ENCODE measurements at places on chromosomes 6 and 20.
A peak's percentile ranks its signal among the peaks of the same experiment; 100 is the strongest.

GRCh38 chr6:144753023-144753705 is 468.0 kb downstream of the UTRN start:
- DNase-seq, result no peak

DNA sequence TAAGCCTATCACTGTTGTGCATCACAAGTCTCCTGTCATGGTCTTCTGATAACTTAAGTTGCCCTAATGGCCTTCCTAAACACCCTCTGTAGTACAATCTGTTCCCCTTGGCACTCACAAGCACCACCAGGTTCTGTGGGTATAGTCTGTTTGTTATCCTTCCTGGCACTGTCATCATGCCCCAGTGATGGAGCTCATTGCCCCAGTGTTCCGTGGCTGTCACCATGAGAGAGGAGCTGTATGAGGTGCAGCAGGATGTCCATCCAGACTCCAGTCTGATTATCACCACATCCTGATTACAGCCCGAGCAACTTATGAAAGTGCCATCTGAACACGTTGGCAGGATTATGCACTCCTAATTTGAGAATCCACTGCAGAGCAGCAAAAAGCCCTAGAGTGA is 380.1 kb downstream of the FRK start:
- no peak for DNase-seq

GRCh38 chr20:10674684-10675449 is 1.1 kb upstream of the JAG1 start:
- no peak for DNase-seq

GRCh38 chr20:57612436-57612835 is 7.8 kb downstream of the ZBP1 start:
- peak; percentile 13 for DNase-seq

DNA sequence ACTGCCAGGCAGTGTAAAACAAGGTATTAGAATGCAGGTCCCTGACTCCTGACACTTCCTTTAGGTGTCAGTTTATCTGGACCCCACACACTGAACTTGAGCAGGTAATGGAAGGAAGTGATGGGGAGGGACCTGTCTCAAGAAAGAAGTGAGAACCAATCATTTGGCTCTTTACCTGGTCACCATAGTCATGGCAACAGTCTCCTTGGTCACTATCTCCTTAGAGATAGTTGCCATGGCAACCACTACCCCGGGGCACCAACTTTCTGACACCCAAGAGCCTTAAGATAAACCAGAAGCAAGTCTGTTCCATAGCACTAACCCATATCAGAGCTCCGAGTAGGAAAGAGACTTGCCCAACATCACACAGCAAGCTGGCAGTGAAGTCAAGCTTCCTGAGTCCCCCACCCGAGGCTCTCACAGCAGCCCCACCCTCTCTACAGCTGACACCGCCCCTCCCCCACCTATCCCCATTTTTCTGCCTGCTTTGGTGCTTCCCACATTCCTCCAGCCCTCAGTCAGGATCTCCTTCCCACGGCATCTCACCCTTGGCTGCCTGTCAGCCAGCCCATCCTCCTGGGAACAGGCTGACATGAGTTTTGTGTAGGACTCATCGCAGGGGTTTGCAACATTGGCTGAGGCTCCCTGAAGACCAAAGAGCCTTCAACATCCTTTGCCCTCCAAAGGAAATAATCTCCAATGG is 16.3 kb upstream of the HM13 start:
- no peak for DNase-seq

DNA sequence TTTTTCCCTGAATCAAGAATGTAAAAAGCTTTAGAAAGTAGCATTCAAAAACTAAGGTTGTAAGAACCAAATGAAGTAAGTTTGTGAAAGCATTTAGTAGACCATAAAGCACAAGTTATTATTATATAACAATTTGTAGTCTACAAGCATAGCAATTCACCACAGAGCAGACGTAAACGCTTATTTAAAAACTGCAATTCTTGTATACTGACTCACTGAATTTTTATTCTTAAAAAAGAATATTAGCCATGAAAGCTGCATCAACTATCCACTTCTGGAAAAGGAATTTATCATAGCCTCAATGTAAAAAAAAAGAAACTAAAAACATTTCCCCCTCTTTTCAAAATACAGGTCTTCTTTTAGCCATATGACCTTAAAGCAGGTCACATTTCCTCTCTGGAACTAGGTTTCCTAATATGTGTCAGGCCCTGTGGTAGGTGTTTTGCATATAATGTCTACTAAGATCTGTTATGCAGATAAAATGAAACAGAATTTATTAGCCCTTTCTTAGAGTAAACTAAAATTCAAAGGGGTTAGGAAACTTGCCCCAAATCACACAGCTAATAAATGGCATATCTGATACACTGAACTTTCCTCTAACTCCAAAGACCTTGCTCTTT is 2.1 kb downstream of the MAP3K7 start:
- no peak for DNase-seq

GRCh38 chr20:50062006-50062838 is 50.7 kb downstream of the UBE2V1 start:
- no peak for DNase-seq

DNA sequence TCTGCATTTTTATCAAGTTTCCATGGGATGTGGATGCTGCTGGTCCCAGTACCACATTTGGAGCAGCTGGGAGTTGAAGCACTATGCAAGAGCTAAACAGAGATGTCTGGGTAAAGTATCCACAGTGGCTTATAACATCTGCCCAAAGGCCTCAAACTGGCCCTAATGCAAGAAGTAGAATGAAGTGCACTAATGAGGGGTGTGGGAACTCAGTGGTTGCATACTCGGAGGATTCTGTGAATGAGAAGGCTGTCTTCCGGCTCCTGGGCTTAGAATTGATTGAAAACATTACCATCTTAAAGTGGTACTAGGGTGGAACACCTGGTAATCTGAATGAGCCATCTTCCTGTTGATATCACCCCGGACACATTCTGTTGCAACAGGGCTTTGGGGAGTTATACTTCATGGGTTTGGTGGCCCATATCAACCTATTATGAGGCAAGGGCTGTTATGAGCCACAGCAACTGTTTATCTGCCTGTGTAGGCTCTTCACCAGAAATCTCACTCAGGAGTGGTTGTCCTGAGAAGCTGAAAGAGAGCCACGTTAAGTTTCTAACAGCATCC is 54.7 kb upstream of the SNRPB2 start:
- no peak for DNase-seq

DNA sequence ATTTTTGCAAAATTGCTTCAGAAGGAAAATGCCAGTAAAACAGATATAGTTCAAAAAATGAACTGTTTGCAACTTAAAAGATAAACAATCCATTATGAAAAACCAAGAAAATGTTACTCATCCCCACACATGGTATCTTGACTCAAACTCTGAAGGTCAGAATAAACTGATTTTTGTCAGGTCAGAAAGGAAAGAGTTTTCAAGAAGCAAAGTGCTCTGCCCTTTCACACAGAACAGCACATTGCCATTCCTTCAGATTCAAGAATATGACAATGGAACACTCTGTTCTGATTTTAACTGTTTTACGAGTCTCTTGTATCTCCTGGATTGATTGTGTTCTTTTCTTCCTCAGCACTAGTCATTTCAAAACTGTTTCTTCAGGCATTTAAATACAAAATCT is 33.8 kb upstream of the NT5E start:
- DNase-seq, result no peak

DNA sequence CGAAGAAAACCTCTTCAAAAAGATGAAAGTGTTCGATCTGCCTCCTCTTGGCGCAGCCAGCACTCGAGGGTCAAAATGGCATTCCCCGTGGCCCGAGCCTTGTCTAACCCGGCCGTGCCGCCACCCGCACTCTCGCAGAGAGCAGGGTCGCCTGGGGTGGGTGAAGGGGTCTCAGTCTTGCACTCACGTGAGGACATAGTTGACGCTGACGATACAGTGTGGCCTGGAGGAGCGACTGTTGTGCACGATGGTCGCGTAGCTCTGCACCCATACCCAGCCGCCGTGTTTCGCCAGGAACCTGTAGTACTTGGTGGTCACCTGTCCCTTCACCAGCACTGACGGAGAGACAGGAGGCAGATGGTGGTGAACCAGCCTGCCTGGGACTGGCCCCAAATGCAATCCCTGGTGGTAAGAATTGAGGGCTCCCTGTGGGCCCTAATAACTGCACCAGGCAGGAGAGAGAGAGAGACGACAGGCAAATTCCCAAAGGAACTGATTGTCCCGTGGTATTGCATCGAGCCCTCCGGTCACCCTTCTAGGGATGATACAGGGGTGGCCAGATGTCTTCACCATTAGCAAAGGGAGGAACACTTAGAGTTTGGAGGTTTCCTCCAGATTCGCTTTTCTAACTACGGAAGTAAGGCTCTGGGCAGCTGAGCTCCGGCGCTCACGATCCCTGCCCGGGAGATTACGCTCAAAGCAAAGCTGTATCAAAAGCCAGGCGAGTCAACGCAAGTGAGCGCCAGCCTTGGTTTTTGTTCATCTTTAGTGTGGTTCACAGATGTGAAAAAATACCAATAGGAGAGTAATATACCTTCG is 17.4 kb downstream of the SIM1 start:
- no peak for DNase-seq

DNA sequence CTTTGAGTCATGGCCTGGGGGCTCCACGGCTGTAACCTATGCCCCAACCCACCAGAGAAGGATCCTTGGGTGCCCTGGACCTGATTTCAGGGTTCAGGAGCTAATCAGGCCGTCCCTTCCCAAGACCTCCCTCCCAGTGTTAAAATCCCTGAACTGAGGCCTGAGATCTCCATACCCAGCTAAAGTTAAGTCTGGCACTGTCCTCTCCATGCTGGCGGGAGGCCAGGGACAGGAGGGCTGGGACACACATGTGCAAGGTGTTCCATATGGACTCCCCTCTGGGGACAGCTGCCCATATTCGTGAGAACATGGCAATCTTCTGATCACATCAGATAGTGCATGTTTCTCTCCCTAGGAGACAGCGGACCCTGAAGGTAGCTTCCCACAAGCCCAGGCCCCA is 11.5 kb upstream of the TREML4 start:
- no peak for DNase-seq

DNA sequence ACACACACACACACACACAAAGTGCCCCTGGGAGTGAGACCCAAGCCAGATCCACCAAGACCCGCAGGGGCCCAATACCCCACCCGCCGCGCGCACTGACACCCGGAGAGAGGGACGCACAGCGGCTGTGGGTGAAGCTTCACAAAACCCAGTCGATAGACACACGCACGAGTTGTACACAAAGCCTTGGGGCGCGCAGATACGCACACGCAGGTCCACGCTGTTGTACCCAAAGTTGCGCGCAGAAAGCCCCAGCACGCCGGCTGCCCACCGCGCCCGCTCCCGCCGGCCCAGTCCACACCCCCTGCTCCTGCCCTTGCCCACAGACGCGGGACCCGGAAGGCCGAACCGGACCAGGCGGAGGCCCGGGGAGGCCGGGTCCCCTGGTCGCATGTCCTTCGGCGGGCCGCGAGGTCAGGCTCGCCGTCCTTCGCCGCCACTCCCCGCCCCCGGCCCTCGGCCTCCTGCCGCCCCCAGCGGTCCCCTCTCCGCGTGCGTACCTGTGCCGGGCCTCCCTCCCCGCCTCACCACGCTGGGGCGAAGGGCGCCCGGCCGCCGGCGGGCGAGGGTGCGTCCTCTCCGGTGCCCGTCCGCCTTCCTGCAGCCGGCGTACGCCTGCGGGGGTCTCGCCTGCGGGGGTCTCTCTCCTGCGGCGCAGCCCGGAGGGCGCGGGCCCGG is at the start of gene TMEM74B:
TMEM74B (minus strand) TSS at position 344 of the 678 bp plus-strand sequence. CDS start 1,180 bp downstream, outside the sequence.
- no peak for DNase-seq

GRCh38 chr6:89952686-89953085 is 58.4 kb downstream of the GJA10 start:
- no peak for DNase-seq

GRCh38 chr6:87675004-87675681 is 26.9 kb downstream of the AKIRIN2 start:
- no peak for DNase-seq

All from activated CD4-positive, CD25-positive, alpha-beta regulatory T cell treated with anti-CD3 and anti-CD28 coated beads, Interleukin-2, amount 50 U/mL, for 72 hours (primary cell).